ENCODE measurements at places on chromosomes 5 and 9.

GRCh38 chr5:124847907-124848306 lies 101.5 kb upstream of the ZNF608 start:
- H3K36me3 ChIP-seq, result peaks cover 2% of the 10 kb centered on the region
- H3K27me3 ChIP-seq, result no peaks in the 10 kb centered on the region
- peaks cover 40% of the 10 kb centered on the region for H3K4me1 ChIP-seq
- DNase-seq, result no peak
- no peak overlapping the region for H3K4me3 ChIP-seq
- H3K27ac ChIP-seq, result no peak overlapping the region

GRCh38 chr5:92283521-92283920 lies 900.4 kb upstream of the ARRDC3 start:
- no peak for DNase-seq
- no peak overlapping the region for H3K27ac ChIP-seq
- no peaks in the 10 kb centered on the region for H3K4me1 ChIP-seq
- H3K27me3 ChIP-seq, result no peaks in the 10 kb centered on the region

- no peaks in the 10 kb centered on the region for H3K27me3 ChIP-seq
- no peak overlapping the region for H3K4me3 ChIP-seq
- H3K36me3 ChIP-seq, result no peaks in the 10 kb centered on the region
- no peaks in the 10 kb centered on the region for H3K4me1 ChIP-seq
- no peak overlapping the region for H3K27ac ChIP-seq
Observed at GRCh38 chr9:61673664-61674381, 484.0 kb downstream of the SPATA31A7 start.

GRCh38 chr9:135945969-135946368 lies 15.2 kb downstream of the UBAC1 start:
- H3K27me3 ChIP-seq, result no peaks in the 10 kb centered on the region
- no peak overlapping the region for H3K4me3 ChIP-seq
- no peak for DNase-seq

DNA sequence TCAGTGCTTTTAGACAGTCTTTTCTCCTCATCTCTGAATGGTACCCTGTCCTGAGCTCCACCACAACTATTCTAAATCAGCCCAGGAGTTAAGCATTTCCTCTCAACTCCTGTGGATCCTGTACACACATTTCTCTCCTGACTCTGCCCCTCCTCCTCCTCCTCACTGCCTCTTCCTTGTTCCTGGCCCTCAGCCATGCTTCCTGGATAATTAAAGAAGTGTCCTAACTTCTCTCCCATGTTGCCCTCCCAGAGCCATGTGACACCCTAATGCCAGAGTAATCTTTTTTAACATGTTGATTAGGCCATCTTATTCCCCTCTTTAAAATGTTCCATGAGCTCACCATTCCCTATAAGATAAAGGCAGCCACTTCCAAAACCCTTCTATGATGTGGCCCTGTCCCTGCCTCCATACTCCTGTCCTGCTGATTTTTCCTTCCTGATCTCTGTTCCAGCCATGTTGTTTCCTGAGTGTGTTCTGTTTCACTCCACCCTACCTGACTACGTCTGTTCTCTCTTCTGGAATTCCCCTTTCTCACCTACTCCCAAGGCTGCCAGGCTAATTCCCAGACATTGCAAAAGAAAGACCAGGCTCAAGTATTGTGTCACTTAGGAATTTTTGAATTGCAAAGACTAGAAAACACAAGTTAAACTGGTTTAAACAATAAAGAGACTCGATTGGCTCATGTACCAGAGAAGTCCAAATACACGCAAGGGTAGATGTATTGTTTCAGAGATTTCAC lies 295.2 kb downstream of the MAST4 start:
- no peak for DNase-seq
- peaks cover 21% of the 10 kb centered on the region for H3K27me3 ChIP-seq
- no peaks in the 10 kb centered on the region for H3K4me1 ChIP-seq
- H3K36me3 ChIP-seq, result no peaks in the 10 kb centered on the region
- no peak overlapping the region for H3K27ac ChIP-seq

- H3K4me1 ChIP-seq, result peaks cover 21% of the 10 kb centered on the region
- peaks cover 16% of the 10 kb centered on the region for H3K36me3 ChIP-seq
- no peak overlapping the region for H3K27ac ChIP-seq
- H3K4me3 ChIP-seq, result no peak overlapping the region
- no peak for DNase-seq
Observed at GRCh38 chr5:176529116-176529740, 8.0 kb downstream of the RNF44 start.

- no peak overlapping the region for H3K4me3 ChIP-seq
- H3K36me3 ChIP-seq, result no peaks in the 10 kb centered on the region
- no peak overlapping the region for H3K27ac ChIP-seq
- H3K27me3 ChIP-seq, result no peaks in the 10 kb centered on the region
Observed at GRCh38 chr9:128927731-128928411, 7.1 kb downstream of the PHYHD1 start.

DNA sequence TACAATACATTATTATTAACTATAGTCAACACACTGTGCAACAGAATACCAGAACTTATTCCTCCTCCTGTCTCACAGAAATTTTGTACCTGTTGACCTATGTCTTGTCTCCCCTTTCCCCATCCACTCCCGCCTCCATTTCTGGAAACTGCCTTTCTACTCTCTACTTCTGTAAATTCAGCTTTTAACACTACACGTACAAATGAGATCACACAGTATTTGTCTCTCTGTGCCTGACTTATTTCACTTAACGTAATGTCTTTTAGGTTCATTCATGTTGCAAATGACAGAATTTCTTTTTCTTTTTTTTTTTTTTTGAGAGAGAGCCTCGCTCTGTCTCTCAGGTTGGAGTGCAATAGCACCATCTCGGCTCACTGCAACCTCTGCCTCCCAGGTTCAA lies 19.5 kb downstream of the MEF2C start:
- no peaks in the 10 kb centered on the region for H3K36me3 ChIP-seq
- no peak overlapping the region for H3K4me3 ChIP-seq
- no peak for DNase-seq
- H3K27me3 ChIP-seq, result no peaks in the 10 kb centered on the region
- no peak overlapping the region for H3K27ac ChIP-seq

- H3K27ac ChIP-seq, result no peak overlapping the region
- no peak for DNase-seq
- no peak overlapping the region for H3K4me3 ChIP-seq
- H3K36me3 ChIP-seq, result no peaks in the 10 kb centered on the region
- H3K27me3 ChIP-seq, result peaks cover 44% of the 10 kb centered on the region
- peaks cover 35% of the 10 kb centered on the region for H3K4me1 ChIP-seq
Observed at GRCh38 chr9:14344053-14344524, 30.1 kb upstream of the NFIB start.

- no peaks in the 10 kb centered on the region for H3K4me1 ChIP-seq
- peaks cover 28% of the 10 kb centered on the region for H3K27me3 ChIP-seq
- H3K36me3 ChIP-seq, result no peaks in the 10 kb centered on the region
- no peak overlapping the region for H3K27ac ChIP-seq
Observed at GRCh38 chr9:99563364-99563763, 258.3 kb upstream of the NR4A3 start.

DNA sequence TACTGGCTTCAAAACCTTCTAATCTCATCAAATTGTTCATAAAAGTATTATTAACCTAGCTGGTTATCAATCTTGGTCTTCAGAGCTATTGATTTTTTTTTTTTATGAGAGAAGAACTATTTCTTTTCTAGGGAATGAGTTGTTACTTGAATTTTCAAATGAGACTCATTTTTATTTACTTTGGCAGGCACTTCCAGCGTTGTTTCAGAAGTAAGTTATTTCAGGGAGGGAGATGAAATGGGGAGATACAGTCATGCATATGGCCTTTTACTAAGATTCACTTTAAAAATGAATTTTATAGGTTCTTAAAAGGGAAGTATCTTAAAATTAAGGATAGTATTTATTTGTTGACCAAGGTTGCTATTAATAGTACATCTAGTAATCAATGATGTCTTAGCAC lies 129.6 kb downstream of the IZUMO3 start:
- H3K27me3 ChIP-seq, result no peaks in the 10 kb centered on the region
- H3K27ac ChIP-seq, result no peak overlapping the region
- no peak for DNase-seq
- no peak overlapping the region for H3K4me3 ChIP-seq
- H3K36me3 ChIP-seq, result no peaks in the 10 kb centered on the region

DNA sequence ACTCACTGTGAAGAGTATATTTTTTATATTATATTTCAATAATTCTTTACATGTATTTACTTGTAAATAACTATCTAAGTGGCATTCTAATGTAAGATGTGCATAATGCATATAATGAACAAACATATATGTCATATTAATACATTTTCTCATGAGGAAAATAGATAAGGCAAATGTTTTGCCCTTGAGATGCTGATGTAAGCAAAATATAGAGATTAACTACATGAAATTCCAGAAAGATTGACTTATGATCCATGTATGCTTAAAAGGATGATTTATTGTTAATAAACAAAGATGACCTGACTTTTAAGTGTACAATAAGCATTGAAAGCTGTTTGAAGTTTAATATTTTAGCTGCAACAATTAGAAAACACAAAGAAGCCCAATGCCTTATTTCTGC lies 559.9 kb downstream of the PTPRD start:
- H3K27me3 ChIP-seq, result peaks cover 2% of the 10 kb centered on the region
- H3K4me3 ChIP-seq, result no peak overlapping the region
- no peaks in the 10 kb centered on the region for H3K36me3 ChIP-seq

DNA sequence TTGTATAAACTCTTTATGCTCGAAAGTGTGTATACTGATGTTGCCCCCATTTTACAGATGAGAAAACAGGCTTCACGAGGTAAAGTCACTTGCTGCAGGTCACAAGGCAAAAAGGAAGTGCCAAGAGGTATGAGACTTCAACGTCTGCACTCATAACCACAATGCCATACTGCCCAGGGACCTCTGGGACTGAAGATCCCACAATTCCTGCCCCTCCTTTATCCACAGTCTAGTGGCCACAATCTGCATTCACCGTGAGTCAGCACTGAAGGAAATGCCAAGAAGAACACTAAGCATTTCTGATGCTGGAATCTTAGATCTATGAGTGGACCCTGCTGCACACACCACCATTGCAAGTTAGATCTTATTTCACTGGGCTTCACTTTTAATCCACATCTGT lies 37.3 kb downstream of the MED27 start:
- peaks cover 3% of the 10 kb centered on the region for H3K36me3 ChIP-seq
- no peak for DNase-seq
- peak overlapping the region; percentile 70 for H3K27ac ChIP-seq
- H3K27me3 ChIP-seq, result no peaks in the 10 kb centered on the region

GRCh38 chr5:29780401-29780800 lies 1413.1 kb upstream of the CDH6 start:
- H3K27ac ChIP-seq, result no peak overlapping the region
- H3K27me3 ChIP-seq, result peaks cover 36% of the 10 kb centered on the region
- H3K36me3 ChIP-seq, result no peaks in the 10 kb centered on the region

DNA sequence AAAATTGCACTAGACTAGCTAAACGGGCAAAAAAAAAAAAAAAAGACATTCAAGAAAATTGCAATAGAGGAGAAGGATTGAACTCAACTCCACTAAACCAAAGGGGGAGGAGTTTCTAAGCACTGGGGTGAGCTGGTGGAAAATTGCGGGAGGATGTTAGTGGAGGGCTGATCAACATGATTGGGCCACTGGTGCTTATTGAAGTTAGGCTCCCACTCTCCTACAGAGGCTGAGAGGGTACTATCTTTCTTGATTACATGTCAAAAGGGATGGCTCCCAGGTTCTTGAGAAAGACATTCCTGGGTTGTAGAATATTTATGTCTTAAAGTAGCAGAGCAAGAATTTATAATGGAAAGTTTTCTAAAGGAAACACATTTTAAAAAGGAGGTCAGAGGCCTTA lies 38.0 kb downstream of the CAMK4 start:
- H3K27ac ChIP-seq, result no peak overlapping the region
- H3K4me1 ChIP-seq, result no peaks in the 10 kb centered on the region
- peaks cover 4% of the 10 kb centered on the region for H3K27me3 ChIP-seq
- H3K4me3 ChIP-seq, result no peak overlapping the region
- no peak for DNase-seq
- H3K36me3 ChIP-seq, result no peaks in the 10 kb centered on the region

GRCh38 chr9:111298731-111299598 lies 31.1 kb downstream of the OR2K2 start:
- H3K4me3 ChIP-seq, result peak overlapping the region; percentile 53
- peaks cover 3% of the 10 kb centered on the region for H3K36me3 ChIP-seq
- H3K27ac ChIP-seq, result peak overlapping the region; percentile 85
- peaks cover 27% of the 10 kb centered on the region for H3K4me1 ChIP-seq
- no peak for DNase-seq
- H3K27me3 ChIP-seq, result no peaks in the 10 kb centered on the region

DNA sequence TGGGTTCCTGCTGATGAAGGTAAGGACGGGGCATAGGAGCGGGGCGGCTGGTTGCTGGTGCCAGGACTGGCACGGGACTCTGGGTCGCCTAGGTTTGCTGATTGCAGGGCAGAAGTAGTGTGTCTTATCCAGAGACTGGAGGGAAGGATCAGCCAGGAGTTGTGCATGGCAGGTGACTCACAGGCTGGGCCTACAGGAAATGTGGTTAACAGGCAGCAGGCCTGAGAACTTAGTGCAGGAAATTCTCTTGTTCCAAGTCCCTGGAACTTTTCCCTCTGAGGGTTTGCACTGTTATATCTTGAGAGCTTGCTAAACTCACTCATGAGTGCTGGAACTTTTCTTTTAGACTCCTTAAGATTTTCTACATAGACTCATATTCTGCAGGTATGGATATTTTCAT lies 95.1 kb downstream of the ANXA2R start:
- no peaks in the 10 kb centered on the region for H3K27me3 ChIP-seq
- no peak overlapping the region for H3K4me3 ChIP-seq
- peaks cover 2% of the 10 kb centered on the region for H3K36me3 ChIP-seq
- peak overlapping the region; percentile 57 for H3K27ac ChIP-seq
- peaks cover 23% of the 10 kb centered on the region for H3K4me1 ChIP-seq
- DNase-seq, result no peak

DNA sequence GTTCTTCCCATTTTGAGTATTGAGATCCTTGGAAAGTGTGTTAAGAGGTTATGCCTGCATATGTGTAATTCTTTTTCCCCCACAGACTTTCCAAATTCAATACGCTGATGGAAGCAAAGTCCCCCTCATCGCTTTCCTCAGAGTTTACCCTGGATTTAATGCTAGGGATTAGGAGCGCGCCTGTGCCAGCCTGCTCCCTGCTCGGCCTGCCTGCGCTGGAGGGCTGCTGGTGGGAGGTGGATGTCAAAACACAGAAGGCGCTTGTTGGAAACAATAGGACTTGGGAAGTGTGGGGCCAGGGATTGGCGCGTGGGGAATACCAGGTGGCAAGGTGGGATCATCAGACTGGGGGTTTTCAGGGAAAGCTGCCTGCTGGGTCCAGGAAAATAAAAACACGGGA lies 39.8 kb upstream of the PTCH1 start:
- no peak for DNase-seq
- H3K27ac ChIP-seq, result no peak overlapping the region
- H3K36me3 ChIP-seq, result no peaks in the 10 kb centered on the region
- peaks cover 38% of the 10 kb centered on the region for H3K27me3 ChIP-seq
- no peaks in the 10 kb centered on the region for H3K4me1 ChIP-seq
- no peak overlapping the region for H3K4me3 ChIP-seq
